ENCODE measurements at places on chromosomes 12 and 14. TPM values are rescaled to one million over a fixed set of nuclear protein-coding genes. Genes with fewer than 3 reads are reported as not detected.

GRCh38 chr12:110301065-110301806, 20.2 kb downstream of the ATP2A2 start:
- H3K4me1 ChIP-seq: no peaks in the 10 kb centered on the region
- no peaks in the 10 kb centered on the region for H3K27me3 ChIP-seq
- H3K36me3 ChIP-seq: peaks cover 3% of the 10 kb centered on the region
- no peak overlapping the region for H3K27ac ChIP-seq

DNA sequence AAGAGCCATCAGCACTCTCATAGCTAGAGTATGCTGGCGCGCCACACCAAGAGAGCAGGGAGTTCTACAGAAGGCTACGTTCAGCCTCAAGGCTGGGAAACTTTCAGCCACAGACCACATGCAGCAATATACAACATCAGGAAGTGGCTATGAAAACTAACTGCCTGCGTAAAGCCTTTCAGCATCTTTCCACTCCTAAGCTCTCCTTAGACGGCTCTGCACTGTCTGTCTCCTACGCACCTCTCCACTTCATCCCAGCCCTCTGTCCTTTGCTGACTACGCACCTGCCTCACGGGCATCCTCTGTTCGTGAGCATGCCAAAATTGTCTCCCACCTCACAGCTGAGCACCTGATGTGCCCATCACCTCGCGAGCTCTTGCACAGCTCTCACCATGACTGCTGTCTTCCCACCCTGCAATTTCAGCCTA, 9.7 kb downstream of the MPHOSPH9 start:
- no peaks in the 10 kb centered on the region for H3K27me3 ChIP-seq
- no peak overlapping the region for H3K4me3 ChIP-seq
- no peak for DNase-seq
- no peaks in the 10 kb centered on the region for H3K4me1 ChIP-seq
- H3K27ac ChIP-seq: no peak overlapping the region

The POLE2 gene
- total RNA-seq: 31.4 TPM

GRCh38 chr14:55180006-55180405, 11.4 kb downstream of the DLGAP5 start:
- H3K4me3 ChIP-seq: no peak overlapping the region
- no peaks in the 10 kb centered on the region for H3K27me3 ChIP-seq
- no peak for DNase-seq

The SMOC1 gene
- 0.14 TPM for total RNA-seq

DNA sequence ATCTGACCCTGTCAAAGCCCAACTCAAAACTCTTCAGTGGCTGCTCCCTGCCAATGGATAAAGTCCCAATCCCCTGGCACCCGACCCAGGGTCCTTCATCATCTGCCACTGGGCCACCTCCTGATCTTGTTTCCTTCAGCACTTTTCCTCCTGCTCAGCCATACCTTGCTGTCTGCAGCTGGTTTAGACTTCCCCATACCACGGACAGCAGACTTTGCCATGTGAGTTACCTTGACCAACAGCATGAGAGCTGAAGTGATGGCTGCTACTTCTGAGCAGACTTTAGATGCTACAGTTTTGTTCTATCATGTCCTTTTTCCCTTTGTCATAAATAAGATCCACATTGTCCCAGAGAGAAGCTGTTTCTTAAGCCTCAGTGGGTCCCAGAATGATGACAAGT, 33.3 kb upstream of the STON2 start:
- H3K36me3 ChIP-seq: no peaks in the 10 kb centered on the region
- DNase-seq: no peak
- H3K27ac ChIP-seq: no peak overlapping the region
- no peaks in the 10 kb centered on the region for H3K4me1 ChIP-seq
